ENCODE measurements at places on chromosomes 6 and 20. TPM values are rescaled to one million over a fixed set of nuclear protein-coding genes. Genes with fewer than 3 reads are reported as not detected.

MYLK2 gene
- not detected for total RNA-seq

COL20A1 gene
- total RNA-seq: 0.43 TPM

CRYBG1 gene
- 19.3 TPM for total RNA-seq

ISM1 gene
- total RNA-seq: 0.39 TPM

PPIL6 gene
- total RNA-seq: 1.5 TPM

TMC2 gene
- total RNA-seq: 0.12 TPM

ZNF451 gene
- 54.1 TPM for total RNA-seq

CDSN gene
- not detected for total RNA-seq

Measured in GM23338 (cell line).